ENCODE measurements at places on chromosomes 16 and 17. TPM values are rescaled to one million over a fixed set of nuclear protein-coding genes. Genes with fewer than 3 reads are reported as not detected.

Gene TBC1D3E
- not detected for total RNA-seq

DNA sequence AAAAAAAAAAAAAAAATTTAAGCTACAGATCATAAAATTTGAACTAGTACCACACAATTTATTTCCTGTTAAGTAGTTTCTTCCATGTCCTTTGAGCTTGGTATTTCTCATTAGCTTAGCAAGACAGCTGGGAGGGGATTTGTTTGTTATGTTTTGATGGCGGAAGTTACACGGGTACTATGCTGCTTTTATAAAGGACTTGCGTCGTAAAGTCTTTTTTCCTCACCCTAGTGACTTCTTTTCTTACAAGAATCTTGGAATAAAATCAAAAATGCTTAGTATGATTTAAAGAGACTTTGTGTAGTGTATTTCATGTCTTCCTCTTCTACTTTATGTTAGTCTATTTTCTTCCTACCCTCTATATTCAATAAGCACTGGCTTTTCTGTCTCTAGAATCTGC is 89.1 kb downstream of the NLK start:
- no peak overlapping the region for H3K27ac ChIP-seq
- no peak for DNase-seq
- H3K27me3 ChIP-seq, result no peaks in the 10 kb centered on the region
- H3K36me3 ChIP-seq, result peaks cover 25% of the 10 kb centered on the region
- H3K4me1 ChIP-seq, result no peaks in the 10 kb centered on the region
- no peak overlapping the region for H3K4me3 ChIP-seq

Gene C16orf74
- 24.8 TPM for total RNA-seq

- DNase-seq, result no peak
- H3K36me3 ChIP-seq, result no peaks in the 10 kb centered on the region
- H3K4me3 ChIP-seq, result no peak overlapping the region
- H3K4me1 ChIP-seq, result peaks cover 94% of the 10 kb centered on the region
- no peaks in the 10 kb centered on the region for H3K27me3 ChIP-seq
- peak overlapping the region; percentile 81 for H3K27ac ChIP-seq
These were observed 19.2 kb downstream of the ARHGAP27 start for GRCh38 chr17:45413498-45413923.

- H3K27ac ChIP-seq, result peak overlapping the region; percentile 93
- H3K36me3 ChIP-seq, result peaks cover 29% of the 10 kb centered on the region
- peak overlapping the region; percentile 95 for H3K4me3 ChIP-seq
- no peaks in the 10 kb centered on the region for H3K27me3 ChIP-seq
- H3K4me1 ChIP-seq, result peaks cover 64% of the 10 kb centered on the region
These were observed 457 bp downstream of the CHTF8 start for GRCh38 chr16:69131839-69132423.

GRCh38 chr17:43983515-43984411 is 20.7 kb upstream of the NAGS start:
- peaks cover 87% of the 10 kb centered on the region for H3K27me3 ChIP-seq
- peaks cover 8% of the 10 kb centered on the region for H3K4me1 ChIP-seq
- DNase-seq, result no peak
- H3K27ac ChIP-seq, result no peak overlapping the region

Gene CLEC16A
- total RNA-seq, result 20.3 TPM

DNA sequence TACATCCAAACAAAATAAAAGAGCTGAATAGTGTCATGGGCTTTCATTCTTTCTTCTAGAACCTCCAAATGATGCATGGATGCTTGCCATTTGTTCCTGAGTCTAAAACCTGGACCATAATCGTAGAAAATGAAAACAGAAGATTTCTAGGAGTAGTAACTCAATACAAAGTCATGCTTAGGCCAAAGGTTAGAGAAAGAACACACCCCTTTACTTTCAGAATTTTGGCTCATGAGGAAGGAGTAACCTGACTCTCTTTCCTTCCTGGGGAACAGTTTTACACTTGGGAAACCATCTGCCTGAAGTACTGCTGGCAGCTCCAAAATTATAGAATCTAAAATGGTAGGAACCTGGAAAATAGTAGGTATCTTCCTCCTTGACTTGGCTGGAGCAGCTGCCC is 137.2 kb downstream of the SNX11 start:
- no peaks in the 10 kb centered on the region for H3K36me3 ChIP-seq
- DNase-seq, result no peak
- no peak overlapping the region for H3K27ac ChIP-seq
- H3K4me1 ChIP-seq, result peaks cover 23% of the 10 kb centered on the region

DNA sequence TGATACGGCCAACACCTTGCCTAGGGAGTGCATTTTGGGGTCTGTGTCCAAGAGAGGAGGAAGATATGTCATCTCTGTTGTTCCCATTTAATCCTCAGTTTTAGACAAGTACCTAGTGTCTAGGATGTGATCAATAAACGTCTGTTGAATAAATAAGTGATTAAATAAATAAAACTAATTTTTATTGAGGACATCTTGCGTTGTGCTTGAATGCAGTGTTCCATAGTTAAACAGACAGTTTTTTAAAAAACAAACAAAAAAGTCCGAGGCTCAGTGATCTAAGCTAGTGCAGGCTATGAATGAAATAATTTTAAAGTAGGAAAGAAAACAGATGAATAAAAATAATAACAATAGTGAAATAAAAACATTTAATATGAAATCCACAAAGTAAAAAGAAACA is 283.0 kb upstream of the MAF start:
- no peaks in the 10 kb centered on the region for H3K27me3 ChIP-seq
- no peaks in the 10 kb centered on the region for H3K36me3 ChIP-seq
- no peak for DNase-seq
- H3K27ac ChIP-seq, result no peak overlapping the region

Gene DLX4
- not detected for total RNA-seq

- no peaks in the 10 kb centered on the region for H3K27me3 ChIP-seq
- no peak for DNase-seq
- H3K4me3 ChIP-seq, result no peak overlapping the region
These were observed 147.0 kb upstream of the TNRC6C start for GRCh38 chr17:77811521-77811920.

DNA sequence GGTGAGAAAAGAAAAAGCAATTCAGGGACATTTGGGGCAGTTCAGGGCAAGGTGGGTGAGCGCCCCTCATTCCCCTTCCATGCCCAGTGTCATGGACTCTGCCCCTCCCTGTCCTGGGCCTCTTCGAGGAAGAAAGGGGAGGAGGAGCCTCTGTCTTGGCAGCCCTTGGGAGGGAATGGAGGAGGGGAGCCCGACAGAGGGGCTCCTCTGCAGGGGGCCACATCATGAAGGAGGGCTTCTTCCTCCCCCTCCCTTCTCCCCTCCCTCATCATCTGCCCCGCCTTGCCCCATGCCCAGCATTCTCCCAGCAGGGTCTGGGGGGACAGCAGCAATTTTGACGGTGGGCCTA is 33.2 kb upstream of the TAC4 start:
- DNase-seq, result no peak

GRCh38 chr17:7719661-7720060 is 2.1 kb downstream of the DNAH2 start:
- H3K27me3 ChIP-seq, result peaks cover 79% of the 10 kb centered on the region
- H3K4me3 ChIP-seq, result no peak overlapping the region
- peaks cover 15% of the 10 kb centered on the region for H3K4me1 ChIP-seq
- DNase-seq, result no peak
- H3K27ac ChIP-seq, result no peak overlapping the region

DNA sequence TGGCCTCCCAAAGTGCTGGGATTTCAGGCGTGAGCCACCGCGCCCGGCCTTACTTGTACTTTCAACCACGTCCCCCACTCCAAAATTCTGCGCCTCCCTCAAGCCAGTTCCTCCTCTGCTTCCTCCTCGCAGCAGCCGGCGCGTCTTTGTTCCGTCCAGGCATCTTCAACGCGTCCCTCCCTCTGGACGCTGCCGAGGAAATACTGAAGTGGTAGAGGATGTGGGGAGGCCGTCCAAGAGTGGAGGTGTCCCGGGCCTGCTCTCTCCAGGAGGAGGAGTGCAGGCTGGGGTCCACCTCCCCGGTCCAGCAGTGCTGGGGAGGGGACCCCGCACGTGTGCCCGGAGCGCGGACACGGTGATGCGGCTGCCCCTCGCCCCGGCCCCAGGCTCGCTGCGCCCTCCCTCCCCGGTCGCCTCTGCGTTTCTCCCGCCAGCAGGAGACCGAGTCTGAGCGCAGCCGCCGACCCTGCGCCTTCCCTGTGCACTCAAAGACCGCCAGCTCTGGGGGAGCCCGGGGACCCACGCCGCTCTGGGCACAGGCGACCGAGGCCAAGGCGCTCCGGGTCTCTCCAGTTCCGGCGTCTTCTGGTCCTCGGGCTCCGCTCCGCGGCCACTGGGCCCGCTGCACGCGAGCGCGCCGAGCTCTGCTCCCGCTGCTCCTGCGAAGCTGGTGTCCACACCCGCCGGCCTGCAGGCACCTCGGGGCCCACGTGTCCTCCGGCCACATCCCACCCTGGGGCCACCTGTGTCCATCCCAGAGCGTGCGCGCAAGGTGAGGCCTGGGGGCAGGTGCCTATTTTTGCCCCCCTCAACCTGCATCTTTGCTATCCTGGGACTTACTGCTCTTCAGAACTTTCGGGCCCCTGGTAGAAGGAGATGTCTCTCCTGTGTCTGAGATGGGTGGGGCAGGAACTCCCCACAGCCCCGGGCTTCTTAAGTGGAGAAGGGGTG is 31.7 kb downstream of the OSBPL7 start:
- H3K27ac ChIP-seq, result no peak overlapping the region
- peaks cover 8% of the 10 kb centered on the region for H3K4me1 ChIP-seq
- DNase-seq, result no peak

DNA sequence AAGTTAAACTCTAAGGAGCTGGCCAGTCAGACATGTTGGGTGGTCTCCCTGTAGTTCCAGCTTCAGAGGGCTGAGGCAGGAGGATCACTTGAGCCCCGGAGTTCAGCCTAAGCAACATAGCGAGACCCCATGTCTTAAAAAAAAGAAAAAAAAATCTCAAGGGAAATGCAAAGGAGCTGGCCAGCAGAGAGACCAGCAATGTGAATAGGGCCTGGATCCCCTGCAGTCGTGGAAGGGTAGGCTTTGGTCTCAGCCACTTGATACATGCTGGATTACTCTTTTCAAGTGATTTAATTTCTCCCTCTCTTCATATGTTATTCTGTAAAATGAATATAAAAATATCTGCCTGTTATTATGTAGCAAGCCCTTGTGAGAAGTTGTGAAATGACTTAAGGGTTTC is 207.7 kb downstream of the SPECC1 start:
- DNase-seq, result no peak
- no peak overlapping the region for H3K27ac ChIP-seq
- no peak overlapping the region for H3K4me3 ChIP-seq
- no peaks in the 10 kb centered on the region for H3K36me3 ChIP-seq
- H3K27me3 ChIP-seq, result no peaks in the 10 kb centered on the region
- H3K4me1 ChIP-seq, result no peaks in the 10 kb centered on the region

Gene RAMP2
- 11.8 TPM for total RNA-seq

DNA sequence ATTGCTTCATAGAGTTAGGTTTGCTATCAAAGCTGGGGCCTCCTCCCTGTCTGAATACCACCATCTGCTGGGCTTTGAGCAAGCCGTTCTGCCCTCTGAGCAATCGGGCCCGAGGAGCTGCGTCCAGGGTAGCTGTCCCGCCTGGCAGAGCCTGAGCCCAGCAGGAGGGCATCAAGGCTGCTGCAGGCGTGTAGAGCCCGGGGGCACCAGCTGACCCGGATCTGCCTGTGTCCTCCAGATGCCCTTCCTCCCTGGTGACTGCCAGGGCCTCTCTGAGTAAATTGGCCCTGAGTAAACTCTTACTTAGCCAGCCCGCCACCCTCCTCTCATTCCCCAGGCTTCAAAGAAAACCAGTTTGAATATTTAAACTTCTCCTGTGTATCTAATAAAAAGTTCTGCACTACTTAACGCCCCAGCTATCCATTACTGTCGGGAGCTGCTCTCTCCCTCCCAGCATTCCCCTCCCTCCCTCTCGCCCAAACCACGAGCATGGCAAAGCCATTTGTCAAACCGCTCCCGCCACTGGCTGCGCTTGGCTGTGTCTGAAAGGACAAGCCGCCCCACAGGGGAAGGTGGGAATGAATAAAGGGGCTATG is 16.4 kb downstream of the CDK5RAP3 start:
- H3K4me3 ChIP-seq, result no peak overlapping the region
- no peaks in the 10 kb centered on the region for H3K4me1 ChIP-seq
- H3K27ac ChIP-seq, result peak overlapping the region; percentile 13
- H3K27me3 ChIP-seq, result no peaks in the 10 kb centered on the region
- DNase-seq, result no peak

DNA sequence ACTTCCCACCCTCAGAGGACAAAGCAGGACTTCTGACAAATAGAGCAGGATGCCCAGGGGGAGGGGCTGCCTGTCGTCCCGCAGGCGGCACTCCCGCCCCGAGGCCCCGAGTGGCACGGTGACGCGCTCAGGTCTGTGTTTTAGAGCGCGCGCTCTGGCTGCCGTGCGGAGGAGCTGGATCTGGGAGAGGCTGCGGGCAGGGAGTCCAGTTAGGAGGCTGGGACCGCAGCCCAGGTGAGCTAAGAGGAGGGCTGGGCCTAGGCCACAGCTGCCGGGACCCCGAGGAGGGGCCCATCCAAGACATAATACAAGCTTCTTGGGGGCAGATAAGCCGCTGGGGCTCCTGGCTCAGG is 6.4 kb downstream of the DOC2A start:
- peaks cover 48% of the 10 kb centered on the region for H3K36me3 ChIP-seq
- no peak for DNase-seq
- H3K27me3 ChIP-seq, result no peaks in the 10 kb centered on the region
- H3K4me3 ChIP-seq, result no peak overlapping the region
- peaks cover 10% of the 10 kb centered on the region for H3K4me1 ChIP-seq

Gene KCNH6
- not detected for total RNA-seq

- no peak for DNase-seq
- no peak overlapping the region for H3K27ac ChIP-seq
- H3K36me3 ChIP-seq, result no peaks in the 10 kb centered on the region
- no peak overlapping the region for H3K4me3 ChIP-seq
These were observed 37.4 kb downstream of the NLRC5 start for GRCh38 chr16:57026778-57027062.

DNA sequence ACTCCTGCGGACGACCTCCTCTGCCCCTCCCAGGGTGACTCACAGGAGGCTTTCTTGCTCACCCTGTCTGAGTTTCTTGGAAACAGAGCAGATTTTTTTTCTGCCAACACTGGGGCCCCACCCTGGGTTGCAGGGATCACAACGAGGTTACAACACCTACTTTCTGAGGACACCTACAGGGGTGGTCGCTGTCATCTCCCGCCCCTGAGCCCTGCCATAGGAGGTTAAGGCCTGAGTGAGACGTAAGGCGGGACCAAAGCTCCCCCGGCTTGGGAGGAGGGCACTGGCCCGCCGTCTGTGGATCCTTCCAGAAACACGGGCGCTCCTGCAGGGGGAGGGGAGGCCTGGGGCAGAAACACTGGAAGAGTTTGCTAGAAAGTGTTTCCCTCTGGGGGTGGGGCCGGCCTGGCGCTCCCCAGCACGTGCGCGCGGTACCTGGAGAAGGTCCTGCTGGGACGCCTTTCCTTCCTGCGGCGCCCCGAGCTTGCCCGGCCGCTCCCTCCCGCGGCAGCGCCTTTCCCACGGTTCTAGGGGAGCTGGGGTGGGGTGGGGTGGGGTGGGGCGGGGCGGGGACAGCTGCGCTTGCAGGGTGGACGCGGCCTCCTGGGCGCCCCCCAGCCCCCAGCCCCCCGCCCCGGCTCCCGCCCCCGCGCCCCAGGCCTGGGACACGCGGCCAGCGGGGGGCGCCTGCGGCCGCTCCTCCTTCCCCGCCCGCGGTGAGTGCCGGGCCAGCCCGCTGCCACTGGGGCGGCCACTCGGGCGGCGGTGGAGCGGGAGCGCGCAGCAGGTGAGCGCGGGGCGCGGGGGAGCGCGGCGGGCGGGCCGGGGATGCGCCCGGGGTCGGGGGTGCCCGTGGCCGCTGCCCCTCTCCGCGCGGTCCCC is 20.7 kb upstream of the ADCY7 start:
- H3K27ac ChIP-seq, result peak overlapping the region; percentile 83
- peak overlapping the region; percentile 48 for H3K4me3 ChIP-seq
- H3K27me3 ChIP-seq, result no peaks in the 10 kb centered on the region

Gene ASIC2
- 0.29 TPM for total RNA-seq
